ENCODE measurements at places on chromosomes 1 and 21.

- DNase-seq: no peak
Measured at GRCh38 chr1:237507005-237507404, 383.7 kb downstream of the ZP4 start.

- DNase-seq: no peak
Measured at GRCh38 chr1:64139877-64140276, 63.5 kb upstream of the UBE2U start.

DNA sequence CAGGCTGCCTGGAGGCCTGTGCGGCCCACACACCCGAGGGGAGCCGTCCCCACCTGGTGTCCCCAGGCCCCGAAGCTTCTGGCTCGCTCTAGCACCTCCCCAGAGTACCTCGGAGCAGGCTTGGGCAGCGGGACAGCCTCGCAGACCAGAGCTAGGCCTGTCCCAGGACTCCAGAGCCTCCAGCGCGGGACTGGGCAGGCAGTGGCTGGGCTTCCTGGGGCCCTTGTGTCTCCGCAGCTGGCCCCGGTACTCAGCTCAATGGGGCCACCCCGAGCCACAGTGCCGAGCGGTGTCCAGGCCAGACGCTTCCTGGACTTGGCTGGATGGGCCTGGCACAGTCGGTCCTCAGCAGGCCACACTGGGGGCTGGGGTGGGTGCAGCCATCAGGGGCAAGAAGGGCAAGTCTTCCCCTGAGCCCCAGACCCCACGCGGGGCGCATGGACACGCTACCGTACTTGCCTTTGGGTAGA lies 4.9 kb downstream of the SCNN1D start:
- no peak for DNase-seq

GRCh38 chr1:40797668-40798010 lies 14.1 kb downstream of the KCNQ4 start:
- DNase-seq: no peak

GRCh38 chr1:39321979-39322378 lies 117.5 kb downstream of the MACF1 start:
- no peak for DNase-seq

GRCh38 chr1:156813750-156814570 lies 2.7 kb downstream of the SH2D2A start:
- no peak for DNase-seq

DNA sequence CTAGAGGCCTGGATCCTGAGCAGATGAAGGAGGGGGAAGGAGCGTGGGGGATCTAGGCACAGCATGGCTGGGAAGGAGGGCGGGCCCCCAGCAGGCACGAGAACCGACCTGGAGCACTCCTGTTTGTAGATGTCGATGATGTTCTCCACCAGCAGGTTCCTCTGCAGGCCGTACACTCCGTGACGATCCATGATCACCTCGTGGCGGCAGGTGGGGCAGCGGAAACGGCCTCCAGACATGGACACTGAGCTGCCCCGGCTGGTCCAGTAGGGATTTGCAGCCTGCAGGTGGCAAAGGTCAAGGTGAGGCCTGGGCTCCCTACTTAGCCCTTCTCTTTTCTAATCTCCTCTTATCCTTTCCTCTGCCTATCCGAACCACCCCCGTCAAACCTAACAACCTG lies 1.3 kb downstream of the TRIM63 start:
- no peak for DNase-seq

DNA sequence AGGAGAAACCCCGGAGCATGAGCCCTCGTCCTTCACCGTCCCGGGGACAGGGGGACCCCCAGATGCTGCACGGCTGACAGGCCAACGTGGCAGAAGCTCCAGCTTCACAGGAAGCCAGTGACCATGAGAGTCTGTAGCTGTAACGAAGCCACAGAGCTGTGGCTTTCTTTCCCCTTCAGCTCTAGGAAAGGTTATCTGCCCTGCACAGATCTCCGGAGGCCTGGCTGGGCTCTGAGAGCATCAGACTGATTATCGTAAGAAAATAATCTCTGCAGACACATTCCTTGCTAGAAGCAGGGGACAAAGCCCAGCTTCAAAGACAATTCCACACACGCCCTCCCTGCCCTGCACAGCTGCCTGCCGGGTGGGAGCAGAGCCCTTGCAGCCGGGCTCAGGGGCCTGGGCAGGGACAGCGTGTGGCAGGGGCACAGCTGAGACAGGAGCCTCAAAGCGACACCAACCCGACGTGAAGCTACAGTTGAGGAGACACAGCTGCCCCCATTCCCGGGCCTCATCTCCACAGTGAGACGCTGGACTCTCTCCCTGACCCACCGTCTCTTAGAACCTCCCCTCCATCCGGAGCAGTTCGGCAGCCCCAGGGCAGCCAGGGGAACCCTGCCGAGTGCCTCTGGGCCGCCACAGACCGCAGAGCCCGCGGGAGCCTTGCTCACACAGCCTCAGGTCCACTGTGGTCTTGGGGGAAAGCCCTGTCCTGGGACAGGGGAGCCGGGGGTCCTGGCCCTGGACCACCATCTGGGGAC lies 30.6 kb downstream of the POFUT2 start:
- DNase-seq: no peak

DNA sequence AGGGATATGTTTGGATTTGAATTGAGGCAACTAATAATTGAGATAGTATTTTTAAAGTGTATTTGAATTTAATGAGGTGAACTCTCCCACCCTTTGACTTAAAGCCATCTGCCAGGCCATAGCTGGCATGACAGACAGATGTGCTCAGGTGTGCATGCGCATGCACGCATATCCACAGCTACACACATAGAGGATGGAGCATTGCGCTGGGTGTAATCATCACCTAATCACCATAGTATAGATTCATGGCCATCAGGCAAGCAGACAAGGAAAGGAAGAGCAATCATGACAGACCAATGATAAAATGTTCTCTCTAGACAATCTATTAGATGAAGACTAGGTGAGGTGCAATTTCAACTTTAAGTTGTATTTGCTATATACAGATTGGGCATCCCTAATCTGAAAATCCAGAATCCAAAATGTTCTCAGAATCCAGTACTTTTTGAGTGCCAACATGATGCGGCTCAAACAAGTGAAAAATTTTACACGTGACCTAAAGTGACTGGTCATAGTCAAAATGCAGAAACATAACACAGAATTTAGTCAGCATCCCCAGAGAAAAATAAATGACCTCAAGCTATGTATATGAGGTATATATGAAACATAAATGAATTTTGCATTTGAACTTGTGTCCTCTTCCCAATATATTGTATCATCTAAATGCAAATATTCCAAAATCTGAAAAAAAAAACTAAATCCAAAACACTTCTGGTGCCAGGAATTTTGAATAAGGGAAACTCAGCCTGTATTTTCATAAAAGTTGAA lies 70.1 kb downstream of the PTPRC start:
- no peak for DNase-seq

DNA sequence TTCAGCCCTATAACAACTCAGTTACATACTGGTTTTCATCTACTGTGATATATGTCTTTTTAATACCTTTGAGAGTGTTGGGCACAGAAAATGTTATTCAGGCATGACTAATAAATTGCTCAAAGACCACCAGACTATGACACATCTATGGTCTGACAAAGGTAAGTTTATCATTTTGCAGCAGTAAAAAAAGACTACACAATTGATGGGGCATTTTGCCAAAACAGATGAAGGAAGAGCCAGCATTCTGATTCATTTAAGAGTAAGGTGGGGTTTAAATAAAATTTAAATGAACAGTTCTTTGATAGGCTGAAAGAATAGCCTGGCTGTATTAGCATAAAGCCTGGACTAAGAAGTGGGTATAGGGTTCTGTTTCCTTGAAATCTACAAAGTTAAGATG lies 8.8 kb upstream of the RNPC3 start:
- DNase-seq: no peak

- no peak for DNase-seq
Measured at GRCh38 chr21:31351960-31352359, 7.9 kb upstream of the TIAM1 start.

DNA sequence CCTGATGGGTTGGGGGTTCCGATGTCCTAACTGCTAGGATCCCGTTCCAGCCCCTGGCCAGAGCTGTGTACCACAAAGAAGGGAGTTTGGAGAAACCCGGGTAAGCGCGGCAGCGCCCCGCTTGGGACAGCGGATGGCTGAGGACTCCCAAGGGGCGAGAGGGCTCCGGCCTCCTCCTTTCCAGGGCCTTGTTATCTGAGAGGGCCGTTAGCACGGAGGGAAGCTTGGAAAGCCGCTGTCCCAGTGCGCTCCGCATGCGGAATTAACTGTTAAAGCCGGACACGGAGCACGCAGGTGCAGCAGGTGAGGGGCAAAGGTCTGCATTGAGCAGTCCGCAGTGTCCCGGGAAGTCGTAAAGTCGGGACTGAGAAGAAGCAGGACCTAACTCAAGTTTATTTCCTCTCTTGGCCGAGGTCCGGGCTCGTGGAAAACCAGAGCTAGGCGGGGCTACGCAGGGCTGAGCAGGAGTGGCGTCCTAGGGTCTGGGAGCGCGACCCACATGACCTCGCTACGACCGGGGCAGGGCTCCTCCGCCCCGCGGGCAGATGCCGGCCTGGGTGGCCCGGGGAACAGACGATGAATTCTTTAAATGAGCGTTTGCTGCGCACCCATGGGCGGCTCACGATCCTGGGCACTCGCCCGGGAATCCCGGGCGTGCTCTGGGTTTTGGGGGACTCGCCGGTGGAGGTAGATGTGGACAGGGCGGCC lies 4.5 kb downstream of the LHX4 start:
- DNase-seq: no peak

GRCh38 chr1:101370488-101370887 lies 133.7 kb downstream of the S1PR1 start:
- DNase-seq: no peak

GRCh38 chr1:244945109-244945671 lies 80.8 kb upstream of the HNRNPU start:
- DNase-seq: no peak

- DNase-seq: no peak
Measured at GRCh38 chr1:10690484-10690883, 106.0 kb downstream of the CASZ1 start.

DNA sequence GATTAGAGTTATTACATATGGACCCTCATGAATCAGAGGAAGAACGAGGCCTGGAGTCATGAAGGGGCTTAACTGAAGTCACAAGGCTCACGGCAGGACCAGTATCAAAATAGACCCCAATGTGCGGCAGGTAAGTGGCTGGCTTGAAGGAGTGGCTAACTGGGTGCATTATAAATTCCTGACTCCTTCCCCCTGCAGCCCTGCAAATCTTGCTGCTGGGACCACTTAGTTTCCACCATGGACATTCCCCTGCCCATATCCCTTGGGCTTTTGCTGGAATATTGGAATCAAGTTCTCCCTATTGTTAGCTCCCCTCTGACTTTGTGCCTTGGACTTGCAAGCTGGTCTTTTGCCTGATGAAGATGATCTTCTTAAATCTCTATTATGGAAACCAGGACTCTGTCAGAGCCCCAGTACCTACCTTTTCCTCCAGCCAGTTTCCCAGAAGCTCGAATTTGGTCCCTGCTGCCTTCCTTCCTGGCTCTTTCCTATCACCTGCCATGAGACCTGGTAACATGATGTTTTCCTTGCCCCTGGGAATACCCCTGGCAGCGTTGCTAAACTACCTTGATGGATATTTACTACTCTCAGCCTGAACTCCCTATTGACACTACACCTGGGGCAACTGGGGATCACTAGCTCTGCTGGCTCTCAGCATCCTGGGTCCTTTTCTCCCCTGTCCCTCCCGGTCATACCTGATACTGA lies 156.0 kb upstream of the JUN start:
- DNase-seq: no peak

GRCh38 chr1:221576268-221576667 lies 165.6 kb downstream of the DUSP10 start:
- no peak for DNase-seq

GRCh38 chr1:14759843-14760242 lies 161.4 kb downstream of the KAZN start:
- no peak for DNase-seq

- no peak for DNase-seq
Measured at GRCh38 chr1:89705901-89706699, 73.2 kb downstream of the LRRC8C start.

DNA sequence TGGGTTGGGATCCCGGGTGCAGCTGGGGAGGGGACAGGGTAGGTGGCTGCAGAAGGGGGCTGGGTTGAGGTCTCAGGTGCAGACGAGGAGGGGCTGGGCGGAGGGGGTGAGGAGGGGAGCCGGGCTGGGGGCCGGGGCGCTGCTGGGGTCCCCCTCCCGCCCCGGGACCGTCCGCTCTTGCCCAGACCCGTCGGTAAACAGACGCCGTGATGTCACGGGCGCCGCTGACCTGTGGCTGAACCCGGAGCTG lies 22.3 kb downstream of the DHRS3 start:
- no peak for DNase-seq

DNA sequence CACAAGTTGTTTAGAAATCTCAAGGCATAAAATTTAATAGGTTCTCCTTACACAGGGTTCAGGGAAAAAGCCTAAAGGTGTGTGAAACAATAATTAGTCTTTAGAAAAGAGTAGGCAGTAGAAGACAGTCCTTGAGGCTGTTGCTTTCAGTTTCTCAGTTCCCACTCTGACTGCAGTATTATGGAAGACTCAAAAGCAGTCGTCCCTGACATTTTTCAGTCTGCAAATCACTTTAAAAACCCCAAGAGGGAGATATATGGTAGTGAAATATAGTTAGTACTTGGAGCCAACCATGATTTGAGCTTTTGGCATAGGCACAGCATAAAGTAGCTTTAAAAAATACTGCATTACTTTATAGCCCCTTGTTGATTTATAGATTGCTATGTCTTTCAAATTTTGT lies 299.7 kb downstream of the OLFM3 start:
- no peak for DNase-seq

- no peak for DNase-seq
Measured at GRCh38 chr1:178091986-178092745, 1.7 kb upstream of the RASAL2 start.

DNA sequence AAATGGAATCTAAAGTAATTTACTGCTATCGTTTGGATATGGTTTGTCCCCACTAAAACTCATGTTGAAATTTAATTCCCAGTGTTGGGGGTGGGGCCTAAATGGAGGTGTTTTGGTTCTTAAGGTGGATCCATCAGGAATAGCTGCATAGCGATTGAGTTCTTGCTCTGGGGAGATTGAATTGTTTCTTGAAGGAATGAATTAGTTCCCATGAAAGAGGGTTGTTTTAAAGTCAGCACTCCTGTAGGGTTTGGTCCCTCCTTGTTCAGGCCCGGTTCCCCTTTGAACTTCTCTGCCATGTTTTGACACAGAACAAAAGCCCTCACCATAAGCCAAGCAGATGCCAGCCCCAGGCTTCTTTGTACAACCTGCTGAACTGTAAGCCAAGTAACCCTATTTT lies 170.9 kb downstream of the COL11A1 start:
- no peak for DNase-seq

DNA sequence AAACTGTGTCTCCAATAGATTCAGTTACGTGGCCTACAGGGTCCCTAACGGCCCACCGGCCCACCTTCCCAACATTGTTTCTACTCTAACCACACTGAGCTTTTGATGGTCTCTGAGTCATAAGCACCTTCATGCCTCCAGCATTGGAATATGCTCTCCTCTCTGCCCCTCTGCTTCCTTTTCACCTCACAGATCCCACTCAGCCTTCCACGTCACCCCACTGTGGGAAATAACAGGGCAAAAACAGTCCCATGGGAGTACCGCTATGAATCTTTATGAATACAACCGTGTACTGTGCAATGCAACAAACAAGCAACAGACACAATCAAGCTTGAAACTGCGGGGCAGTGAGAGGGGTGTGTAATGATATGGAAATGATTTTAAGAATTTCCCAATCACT lies 5.3 kb upstream of the SARS1 start:
- no peak for DNase-seq

- no peak for DNase-seq
Measured at GRCh38 chr1:209741889-209742288, 14.0 kb upstream of the TRAF3IP3 start.

- no peak for DNase-seq
Measured at GRCh38 chr1:147502760-147503159, 38.5 kb upstream of the BCL9 start.
